ENCODE measurements at places on chromosomes 6 and 20.

DNA sequence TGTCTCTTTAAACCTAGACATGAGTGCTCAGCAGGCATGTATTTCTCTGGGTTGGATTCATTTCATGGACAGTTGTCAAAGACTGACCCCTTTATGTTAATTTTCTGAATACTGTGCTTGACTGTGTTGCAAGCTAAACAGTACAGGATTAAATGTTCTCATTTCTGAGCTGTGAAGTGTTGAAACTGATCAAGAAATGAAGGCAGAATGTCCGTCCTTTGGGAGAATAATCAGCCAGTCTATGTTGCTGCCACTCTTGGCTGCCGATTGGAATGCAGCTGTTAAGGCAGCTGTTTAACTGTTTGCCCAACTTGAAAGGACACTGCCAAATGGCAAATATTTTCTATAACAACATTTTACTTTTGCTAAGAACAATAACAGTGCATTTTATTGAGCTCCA is 87.3 kb downstream of the CEP57L1 start:
- no peak for DNase-seq

- DNase-seq, result no peak
Measured at GRCh38 chr6:42046464-42047212, 3.7 kb upstream of the TAF8 start.

GRCh38 chr20:40866056-40866455 is 162.6 kb upstream of the TOP1 start:
- no peak for DNase-seq

GRCh38 chr6:150456466-150456865 is 87.7 kb downstream of the IYD start:
- no peak for DNase-seq

- no peak for DNase-seq
Measured at GRCh38 chr20:13017883-13018535, 9.2 kb downstream of the SPTLC3 start.

DNA sequence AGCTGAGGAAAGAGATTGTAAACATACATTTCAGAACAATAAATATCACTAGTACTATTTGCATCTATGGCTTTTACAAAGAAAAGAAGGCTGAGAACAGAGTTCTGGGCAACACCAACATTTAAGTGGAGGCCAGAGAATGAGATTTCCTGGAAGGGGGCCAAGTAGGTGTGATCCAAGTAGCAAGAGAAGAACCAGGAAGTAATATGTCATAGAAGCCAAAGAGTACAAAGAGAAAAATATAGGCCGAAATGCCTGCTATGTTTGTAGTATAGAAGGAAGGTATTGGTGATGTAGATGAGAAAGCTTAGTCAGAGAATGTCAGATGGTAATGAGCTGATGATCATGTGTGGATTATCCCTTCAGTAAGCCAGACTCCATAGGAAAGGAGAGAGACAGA is 94.5 kb downstream of the PERP start:
- no peak for DNase-seq

DNA sequence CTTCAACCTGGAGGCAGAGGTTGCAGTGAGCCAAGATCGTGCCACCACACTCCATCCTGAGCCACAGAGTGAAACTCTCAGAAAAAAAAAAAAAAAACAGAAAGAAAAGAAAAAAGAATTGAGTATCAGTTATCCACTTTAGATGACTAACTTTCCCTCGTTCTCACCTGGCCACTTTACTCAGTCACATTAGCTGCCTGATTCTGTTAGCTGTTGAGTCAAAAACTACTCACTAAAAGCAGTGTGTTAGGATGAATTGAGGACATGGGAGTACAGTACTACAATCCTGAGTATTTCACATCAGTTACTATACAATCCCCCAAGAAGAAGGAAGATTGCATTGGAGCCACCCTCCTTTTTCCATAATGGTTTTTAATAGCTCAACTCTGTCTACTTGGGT is 114.6 kb downstream of the ADAT2 start:
- no peak for DNase-seq

- DNase-seq, result no peak
Measured at GRCh38 chr6:90584636-90585255, 2.1 kb downstream of the MAP3K7 start.

DNA sequence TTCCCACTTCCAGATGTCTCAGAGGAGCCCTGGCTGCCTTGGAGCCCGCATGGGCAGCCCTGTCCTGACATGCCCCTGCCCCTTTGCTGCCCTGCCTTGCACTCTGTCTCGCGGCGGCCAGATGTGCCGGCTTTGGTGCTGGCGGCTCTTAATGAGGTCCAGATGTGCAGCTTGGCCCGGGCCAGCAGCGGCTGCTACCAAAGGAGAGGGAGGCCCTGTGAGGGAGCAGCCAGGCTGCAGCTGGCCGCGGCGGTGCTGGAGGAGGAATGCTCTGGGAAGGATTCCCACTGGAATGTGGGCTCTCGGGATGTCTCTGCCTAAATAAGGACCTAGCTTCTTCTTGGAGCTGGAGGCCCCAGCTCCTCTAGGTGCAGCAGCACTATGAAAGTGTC is 72.4 kb downstream of the FGD2 start:
- DNase-seq, result no peak

DNA sequence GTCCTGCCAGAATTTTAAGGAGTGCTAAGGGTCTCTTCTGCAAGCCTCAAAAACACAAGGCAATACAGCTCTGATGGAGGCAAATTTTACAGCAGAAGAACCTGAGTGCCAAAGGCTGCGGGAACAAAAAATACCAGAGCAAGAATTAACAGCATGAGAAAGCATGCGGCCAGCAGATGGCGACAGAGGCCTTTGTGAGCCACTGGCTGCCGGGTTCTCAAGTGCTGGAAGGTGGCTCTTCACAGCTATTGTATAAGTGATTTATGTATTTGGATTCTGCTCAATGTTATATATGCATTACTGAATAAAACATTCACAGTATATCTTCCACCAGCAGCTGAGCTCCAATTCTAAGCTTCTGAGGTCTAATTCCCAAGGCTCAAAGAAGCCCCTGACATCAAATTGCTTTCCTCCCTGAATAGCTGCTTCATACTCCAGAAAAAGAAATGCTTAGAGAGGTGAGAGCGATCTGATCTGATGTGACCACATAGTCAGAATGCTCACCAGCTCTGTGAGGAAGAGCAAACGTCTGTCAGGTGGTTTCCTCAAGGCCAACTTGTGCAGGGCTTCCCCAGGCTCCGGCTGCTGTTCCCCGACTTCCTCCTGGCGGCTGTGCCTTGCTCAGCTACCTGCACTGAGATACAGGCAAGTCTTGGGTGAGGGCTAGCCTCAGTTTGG is 58.6 kb downstream of the PPP1R3G start:
- DNase-seq, result peak; percentile 74

GRCh38 chr20:1325173-1326030 is 3.5 kb downstream of the SDCBP2 start:
- DNase-seq, result peak; percentile 99

DNA sequence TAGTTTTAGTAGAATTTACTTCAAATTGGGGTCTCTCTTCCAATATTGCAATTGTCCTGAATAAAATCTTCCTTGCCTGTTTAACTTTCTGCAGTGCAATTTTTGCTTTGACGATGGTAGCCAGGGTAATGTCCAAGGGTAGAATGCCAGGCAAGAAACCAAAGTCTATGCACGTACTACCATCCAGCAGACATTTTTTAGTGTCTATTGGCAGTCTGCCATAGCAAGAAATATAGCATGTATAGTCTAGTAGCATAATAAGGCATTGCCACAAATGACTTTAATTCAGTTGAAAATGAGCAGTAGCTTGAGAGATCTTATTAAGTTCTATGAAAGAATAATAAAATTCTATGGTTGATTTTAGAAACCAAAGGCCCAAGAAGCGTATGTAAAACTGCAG is 62.3 kb upstream of the KCNQ5 start:
- DNase-seq, result no peak

DNA sequence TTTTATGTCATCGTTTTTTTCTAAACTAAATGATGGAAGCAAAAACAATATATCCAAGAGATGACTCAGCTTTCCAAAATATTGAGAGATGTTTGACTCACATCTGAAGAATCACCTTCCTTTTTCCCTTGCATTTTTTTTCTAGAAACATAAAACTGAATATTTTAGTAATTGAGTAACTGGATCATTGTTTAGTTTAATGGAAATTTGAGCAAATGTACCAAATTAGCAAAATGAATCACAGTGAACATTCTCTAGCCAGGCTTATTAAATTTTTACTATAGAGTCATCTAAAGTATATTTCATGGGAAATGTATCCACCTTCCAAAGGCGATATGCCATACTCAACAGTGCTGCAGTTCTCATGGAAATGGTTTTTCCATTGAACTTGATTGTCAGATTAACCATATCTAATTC is 145.5 kb downstream of the TENT5A start:
- no peak for DNase-seq

DNA sequence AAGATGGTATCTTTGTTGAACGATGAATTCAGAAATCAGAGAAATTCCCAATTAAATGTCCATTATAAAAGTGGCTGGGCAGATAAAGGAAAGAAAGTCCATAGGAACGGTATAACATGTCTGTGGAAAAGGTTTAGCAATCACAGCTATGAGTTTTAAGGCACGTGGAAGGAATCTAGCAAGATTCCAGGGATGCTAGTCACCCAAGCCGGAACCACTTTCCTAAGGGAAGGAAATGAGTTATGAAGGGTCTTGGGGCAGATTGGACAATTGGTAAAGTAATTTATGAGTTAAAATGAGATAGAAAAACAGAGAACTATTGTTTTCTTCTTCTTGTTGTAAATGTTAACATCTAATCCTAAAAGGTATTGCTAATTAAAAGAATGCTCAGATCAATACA is 384.8 kb downstream of the ADGRB3 start:
- no peak for DNase-seq

Data from T follicular helper cell (primary cell).